Suprapubic skin (tissue), 4 donors: ENCODE measurements at places on chromosomes 6 and 20. TPM values are rescaled to one million over a fixed set of nuclear protein-coding genes. Genes with fewer than 3 reads are reported as not detected.
A peak's percentile ranks its signal among the peaks of the same experiment; 100 is the strongest.

DNA sequence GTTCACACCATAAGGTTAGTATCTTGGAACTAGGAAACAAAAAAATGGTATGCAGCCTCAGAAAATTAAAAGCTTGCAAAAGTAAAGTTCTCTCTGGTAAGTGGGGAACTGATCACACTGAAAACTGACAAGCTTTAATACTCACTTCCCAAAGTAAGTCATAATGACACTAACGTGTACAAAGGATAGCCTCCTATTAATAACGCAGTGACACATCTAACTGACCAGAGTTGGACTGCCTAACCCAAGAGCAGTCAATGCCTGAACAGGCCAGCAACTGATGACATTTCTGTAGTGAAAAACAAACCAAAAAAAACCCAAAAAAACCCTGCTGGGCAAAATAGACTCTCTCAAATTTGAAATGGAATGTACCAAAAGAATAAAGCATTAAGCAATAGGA, 30.7 kb downstream of the CHD6 start:
- H3K4me3 ChIP-seq, result no peak overlapping the region
- no peaks in the 10 kb centered on the region for H3K27me3 ChIP-seq
- no peak overlapping the region for H3K27ac ChIP-seq
- H3K36me3 ChIP-seq, result peaks cover 3% of the 10 kb centered on the region
- DNase-seq, result no peak
- H3K4me1 ChIP-seq, result no peaks in the 10 kb centered on the region

GRCh38 chr20:4946986-4947385, 54.3 kb downstream of the SLC23A2 start:
- DNase-seq, result no peak
- H3K4me3 ChIP-seq, result no peak overlapping the region
- H3K36me3 ChIP-seq, result no peaks in the 10 kb centered on the region

DNA sequence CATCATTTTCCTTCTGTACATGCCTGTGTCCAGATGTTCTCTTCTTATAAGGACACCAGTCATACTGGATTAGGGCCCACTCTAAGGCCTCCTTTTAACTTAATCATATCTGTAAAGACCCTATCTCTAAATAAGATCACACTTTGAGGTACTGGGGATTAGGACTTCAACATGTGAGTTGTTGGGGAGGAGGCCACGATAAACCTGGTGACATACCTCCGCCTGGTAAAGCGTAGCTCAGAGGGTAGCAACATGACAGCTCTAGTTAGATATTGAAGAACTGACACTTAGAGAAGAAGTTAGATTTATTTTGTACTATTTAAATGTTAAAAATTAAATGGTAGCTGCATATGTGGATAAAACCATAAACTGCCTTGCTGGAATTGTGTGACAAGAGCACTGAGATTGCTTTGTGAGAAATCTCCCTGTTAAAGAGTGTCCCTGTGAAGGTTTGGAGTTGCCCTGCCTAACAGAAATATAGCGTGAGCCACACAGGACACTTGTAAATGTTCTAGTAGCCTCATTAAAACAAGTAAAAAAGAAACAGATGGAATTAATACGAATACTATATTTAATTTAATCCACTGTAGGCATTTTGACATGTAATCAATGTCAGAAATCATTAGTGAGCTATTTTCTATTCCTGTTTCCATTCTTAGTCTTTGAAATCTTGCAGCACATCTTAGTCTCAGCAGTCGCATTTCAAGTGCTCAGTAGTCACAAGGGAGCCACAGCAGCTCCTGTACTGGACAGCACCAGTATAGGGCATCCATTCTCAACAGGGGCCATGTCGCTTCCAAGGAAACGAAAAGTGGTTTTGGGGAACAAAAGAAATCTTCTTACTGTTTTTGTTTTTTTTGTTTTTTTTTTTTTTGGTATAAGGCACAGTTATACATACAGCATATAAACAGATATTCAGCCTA, 13.4 kb downstream of the PLCB1 start:
- H3K27ac ChIP-seq, result no peak overlapping the region
- H3K4me3 ChIP-seq, result no peak overlapping the region
- no peak for DNase-seq
- peaks cover 12% of the 10 kb centered on the region for H3K4me1 ChIP-seq
- no peaks in the 10 kb centered on the region for H3K36me3 ChIP-seq

DNA sequence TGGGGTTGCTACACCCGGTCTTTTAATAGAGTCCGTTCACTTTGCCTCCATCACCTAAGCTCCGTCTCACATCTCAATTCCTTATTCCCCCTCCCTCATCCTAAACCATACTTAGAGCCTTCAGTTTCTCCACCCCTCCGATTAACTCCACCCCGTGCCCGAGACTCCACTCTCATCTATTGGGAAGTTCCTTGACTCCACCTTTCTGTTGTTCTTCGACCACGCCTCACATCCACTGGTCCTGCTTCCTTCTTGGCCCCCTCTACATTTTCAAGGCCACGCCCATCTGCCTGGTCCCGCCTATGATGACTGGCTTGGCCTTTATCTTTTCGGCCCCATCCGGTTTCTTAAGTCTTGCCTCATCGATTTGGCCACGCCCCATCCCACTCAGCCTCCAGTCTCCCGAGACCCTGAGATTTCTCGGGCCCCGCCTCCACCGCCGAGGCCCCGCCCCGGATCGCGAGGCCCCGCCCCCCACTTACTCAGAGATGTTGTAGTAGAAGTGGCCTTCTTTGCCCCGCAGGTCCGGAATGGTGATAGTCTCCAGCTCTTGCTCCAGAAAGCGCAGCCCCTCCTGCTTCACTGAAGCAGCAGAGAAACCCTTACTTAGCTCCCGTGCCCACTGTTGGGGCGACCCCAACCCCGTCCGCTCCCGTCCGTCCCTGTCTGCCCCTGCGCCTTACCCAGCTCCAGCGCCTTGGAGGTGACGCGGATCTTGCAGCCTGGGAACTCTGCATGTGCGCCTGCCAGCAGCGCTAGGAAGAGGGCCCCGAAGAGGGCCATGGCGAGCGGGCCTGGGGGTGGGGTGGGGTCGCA, 1.1 kb downstream of the PLTP start:
- peaks cover 27% of the 10 kb centered on the region for H3K36me3 ChIP-seq
- no peaks in the 10 kb centered on the region for H3K27me3 ChIP-seq
- peak overlapping the region; percentile 56 for H3K4me3 ChIP-seq
- peaks cover 31% of the 10 kb centered on the region for H3K4me1 ChIP-seq

Gene CNR1
- 6.5 TPM for total RNA-seq

Gene RCAN2
- total RNA-seq, result 15.3 TPM

Gene PNPLA1
- 36.8 TPM for total RNA-seq
